Pericardium fibroblast (primary cell): ENCODE measurements at places on chromosomes 5 and 9. TPM values are rescaled to one million over a fixed set of nuclear protein-coding genes. Genes with fewer than 3 reads are reported as not detected.

Gene PCDHGC5
- total RNA-seq = 0.43 and 0.58 TPM in 2 replicates

Gene PCDHGA10
- 6.9 and 8.6 TPM in 2 replicates for total RNA-seq

Gene TGFBI
- 606 and 842 TPM in 2 replicates for total RNA-seq

Gene CHD1
- 17.7 and 19.0 TPM in 2 replicates for total RNA-seq

Gene PCDHGA1
- total RNA-seq = 0.35 and 0.85 TPM in 2 replicates

Gene KCNT1
- not detected in 2 replicates for total RNA-seq

Gene C1QTNF3
- 0.35 and 1.1 TPM in 2 replicates for total RNA-seq

Gene TEX48
- total RNA-seq = not detected in 2 replicates

Gene HRCT1
- total RNA-seq = 1.4 and 3.3 TPM in 2 replicates

Gene HCN1
- total RNA-seq = not detected in 2 replicates

Gene IQGAP2
- 0.68 and 3.6 TPM in 2 replicates for total RNA-seq

Gene POLE3
- 25.9 and 29.1 TPM in 2 replicates for total RNA-seq

Gene KCNV2
- not detected in 2 replicates for total RNA-seq
